Gastroesophageal sphincter (tissue), 4 donors: ENCODE measurements at places on chromosomes 3 and 15. TPM values are rescaled to one million over a fixed set of nuclear protein-coding genes. Genes with fewer than 3 reads are reported as not detected.

The C2CD4A gene
- 0.40 TPM for total RNA-seq

The MEIS2 gene
- 108 TPM for total RNA-seq

The ST3GAL6 gene
- 4.4 TPM for total RNA-seq

The GRAMD1C gene
- total RNA-seq = 3.6 TPM

The SNURF gene
- 5.1 TPM for total RNA-seq

The GOLGA8N gene
- total RNA-seq = 2.8 TPM

The UBR1 gene
- 46.1 TPM for total RNA-seq

GRCh38 chr3:195083659-195084058, 187.3 kb downstream of the XXYLT1 start:
- ATAC-seq = no peak

DNA sequence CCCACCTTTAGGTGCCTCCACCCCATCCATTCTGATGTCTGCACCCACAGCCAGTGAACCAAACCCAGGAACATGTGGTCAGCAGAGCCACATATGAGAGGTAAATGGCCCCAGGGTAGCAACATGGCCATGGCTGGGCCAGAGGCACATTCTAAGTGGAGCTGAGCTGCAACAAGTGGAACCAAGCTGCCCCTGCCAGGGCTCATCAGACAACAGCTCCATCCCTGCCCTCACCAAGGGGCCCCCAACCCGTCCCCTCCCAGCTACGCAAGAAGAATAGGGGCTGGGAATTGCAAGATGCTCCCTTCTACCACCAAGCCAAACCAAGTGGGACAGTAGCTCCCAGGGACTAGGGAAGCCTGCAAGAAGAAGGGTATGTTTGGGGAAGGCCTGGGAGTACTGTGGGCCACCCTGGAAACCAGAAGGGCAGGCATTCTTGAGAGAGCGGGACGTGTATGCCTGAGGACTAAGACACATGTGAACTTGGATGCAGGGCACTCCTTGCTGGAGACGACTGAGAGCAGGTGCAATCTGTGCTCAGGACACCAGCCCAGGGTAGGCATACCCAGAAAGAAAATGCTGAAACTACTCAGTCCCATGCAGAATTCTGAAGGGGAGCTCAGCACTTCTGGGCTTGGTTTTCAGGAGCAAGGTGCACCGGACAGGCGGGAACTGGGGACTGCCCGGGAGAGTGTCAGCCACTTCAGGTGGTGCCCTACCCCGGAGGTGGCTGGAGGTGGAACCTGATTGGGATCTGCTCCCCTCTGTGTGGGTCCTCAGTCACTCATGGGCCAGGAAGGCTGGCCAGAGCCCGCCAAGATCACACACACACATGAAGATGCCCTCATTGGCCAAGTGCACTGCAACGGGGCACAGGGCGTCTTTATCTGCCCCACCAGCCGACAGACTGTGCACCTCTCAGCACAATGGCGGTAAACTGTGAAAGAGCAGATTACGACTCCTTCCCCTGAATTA, 9.5 kb downstream of the MYL3 start:
- ATAC-seq = no peak

DNA sequence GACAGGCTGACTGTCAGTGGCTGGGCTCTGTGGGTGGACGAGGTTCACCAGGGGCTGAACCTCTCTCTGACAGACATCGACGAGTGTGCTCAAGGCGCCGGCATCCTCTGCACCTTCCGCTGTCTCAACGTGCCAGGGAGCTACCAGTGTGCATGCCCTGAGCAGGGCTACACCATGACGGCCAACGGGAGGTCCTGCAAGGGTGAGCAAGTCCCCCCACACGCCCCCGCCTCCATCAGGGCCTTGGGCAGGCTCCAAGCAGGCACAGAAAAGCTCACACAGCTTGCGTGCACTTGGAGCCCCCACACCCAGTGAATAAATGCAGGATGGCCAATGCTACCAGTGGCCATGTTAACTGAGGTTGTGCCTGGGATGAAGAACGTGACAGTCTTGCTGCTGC, 82.3 kb downstream of the FBLN2 start:
- ATAC-seq = no peak

GRCh38 chr3:138438896-138439295, 4.5 kb downstream of the ESYT3 start:
- ATAC-seq = no peak

DNA sequence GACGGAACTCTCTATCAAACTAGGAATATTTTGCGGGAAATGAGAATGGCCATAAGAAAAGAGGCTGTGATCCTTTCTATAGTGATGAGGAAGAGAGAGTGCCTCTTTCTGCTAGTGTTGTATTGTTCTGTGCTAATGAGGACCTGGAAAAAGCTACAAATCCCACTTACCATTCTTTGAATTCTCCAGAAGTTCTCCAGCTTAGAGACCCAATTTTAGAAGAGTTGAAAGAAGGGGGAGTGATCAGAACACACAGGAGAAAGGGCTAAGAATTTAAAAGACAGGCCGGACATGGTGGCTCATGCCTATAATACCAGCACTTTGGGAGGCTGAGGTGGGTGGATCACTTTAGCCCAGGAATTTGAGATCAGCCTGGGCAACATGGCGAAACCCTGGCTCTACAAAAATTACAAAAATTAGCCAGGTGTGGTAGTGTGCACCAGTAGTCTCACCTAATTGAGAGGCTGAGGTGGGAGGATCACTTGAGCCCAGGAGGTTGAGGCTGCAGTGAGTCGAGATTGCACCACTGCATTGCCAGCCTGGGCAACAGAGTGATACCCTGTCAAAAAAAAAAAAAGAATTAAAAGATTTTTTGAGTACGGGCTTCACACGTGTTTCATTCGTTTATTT, 126.9 kb downstream of the IQCH start:
- ATAC-seq = no peak

DNA sequence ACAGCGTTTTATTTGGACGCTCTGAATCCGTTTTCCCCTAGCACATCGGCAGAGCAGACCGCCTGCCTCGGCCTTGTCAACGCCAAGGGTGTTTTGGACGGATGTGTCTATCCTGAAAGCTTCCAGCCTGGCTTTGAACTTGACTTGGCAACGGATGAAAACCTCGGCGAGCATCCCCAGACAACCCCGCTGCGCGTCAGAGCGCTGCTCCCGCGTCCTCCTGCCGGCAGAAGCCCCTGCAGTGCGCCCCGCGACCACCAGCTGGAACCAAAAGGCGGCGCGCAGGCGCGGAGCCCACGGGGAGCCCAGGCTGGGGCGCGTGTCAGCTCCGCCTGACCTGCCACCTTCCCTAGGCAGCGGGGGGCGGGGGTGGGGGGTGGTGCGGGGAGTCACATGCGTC, 26.2 kb upstream of the ARL8B start:
- peak; percentile 57 for ATAC-seq

GRCh38 chr3:177608443-177608842, 411.2 kb upstream of the TBL1XR1 start:
- no peak for ATAC-seq

GRCh38 chr15:57171426-57171825, 204.9 kb upstream of the CGNL1 start:
- ATAC-seq = no peak

GRCh38 chr3:23750573-23751210, 55.1 kb upstream of the UBE2E1 start:
- ATAC-seq = no peak

DNA sequence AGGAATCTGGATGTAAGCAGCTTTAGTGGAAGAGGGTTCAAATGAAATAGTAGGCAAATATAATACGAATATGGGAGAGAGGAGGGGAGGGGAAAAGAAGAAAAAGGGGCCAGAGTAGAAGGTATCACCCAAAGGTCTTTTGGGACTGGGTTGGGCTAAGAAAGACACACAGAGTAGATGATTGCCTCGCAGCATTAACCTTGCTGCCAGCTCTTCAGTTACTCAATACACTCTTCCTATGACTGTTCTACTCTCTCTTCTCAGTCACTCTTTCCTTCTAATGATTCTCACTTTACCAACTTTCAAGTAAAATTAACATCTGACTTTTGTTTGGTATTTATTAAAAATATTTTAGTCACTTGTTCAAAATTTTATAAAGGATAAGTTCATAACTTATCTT, 52.8 kb downstream of the CLASP2 start:
- no peak for ATAC-seq

DNA sequence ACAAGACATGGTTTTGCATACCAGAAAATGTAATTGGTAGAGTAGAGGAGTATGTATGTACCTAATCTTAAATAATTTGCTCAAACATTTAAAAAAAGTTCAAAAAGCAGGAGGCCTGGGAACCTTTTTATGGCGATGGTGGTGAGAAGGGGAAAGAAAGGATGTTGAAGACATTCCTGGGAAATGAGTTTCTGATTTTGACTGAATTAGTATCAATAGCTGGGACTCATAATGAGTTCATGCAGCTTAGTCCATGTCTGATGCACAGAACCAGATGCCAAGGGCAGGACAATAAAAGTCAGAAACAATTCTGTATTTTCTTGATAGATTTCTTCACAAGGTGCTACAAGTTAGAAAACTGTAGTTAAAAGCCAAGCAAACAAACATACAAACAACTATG, 395.3 kb downstream of the GAP43 start:
- ATAC-seq = no peak

DNA sequence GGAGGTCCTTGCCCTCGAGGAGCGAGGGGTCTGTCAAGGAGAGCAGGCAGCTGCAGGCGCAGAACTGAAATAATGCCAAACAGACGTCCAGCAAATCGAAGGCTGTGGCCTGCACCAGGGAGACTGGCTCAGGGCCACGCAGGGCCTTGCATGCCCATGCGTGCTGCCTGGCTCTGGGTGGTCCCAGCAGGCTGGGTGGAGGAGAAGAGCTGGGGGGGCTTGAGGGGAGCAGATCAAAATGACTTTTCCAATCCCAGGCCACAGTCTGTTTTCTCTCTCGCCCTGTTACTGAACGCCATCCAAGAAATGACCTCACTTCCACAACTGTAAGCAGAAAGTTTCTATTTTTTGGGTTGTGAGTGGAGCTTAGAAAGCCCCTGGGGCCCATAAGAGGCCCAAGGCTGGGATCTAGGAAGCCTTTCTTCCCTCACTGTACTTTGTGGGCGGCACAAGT, 96.9 kb upstream of the RPL32 start:
- peak; percentile 35 for ATAC-seq

- no peak for ATAC-seq
Measured at GRCh38 chr3:58474967-58475578, 16.8 kb upstream of the KCTD6 start.

DNA sequence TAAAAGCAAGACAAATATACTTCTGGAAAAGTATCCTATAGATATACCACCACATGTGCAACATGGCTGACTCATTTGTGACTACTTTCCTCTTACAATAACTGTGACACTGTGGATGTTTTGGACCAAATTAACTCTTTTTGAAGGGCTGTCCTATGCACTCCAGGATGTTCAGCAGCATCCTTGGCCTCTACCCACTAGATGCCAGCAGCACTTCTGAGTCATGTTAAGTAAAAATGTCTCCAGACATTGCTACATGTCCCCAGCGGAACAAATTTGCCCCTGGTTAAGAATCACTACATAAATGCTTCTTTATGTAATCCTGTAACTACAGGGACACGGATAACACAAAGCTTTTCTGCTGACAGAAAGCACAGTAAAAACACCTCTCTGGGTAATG, 32.0 kb downstream of the RUVBL1 start:
- no peak for ATAC-seq

DNA sequence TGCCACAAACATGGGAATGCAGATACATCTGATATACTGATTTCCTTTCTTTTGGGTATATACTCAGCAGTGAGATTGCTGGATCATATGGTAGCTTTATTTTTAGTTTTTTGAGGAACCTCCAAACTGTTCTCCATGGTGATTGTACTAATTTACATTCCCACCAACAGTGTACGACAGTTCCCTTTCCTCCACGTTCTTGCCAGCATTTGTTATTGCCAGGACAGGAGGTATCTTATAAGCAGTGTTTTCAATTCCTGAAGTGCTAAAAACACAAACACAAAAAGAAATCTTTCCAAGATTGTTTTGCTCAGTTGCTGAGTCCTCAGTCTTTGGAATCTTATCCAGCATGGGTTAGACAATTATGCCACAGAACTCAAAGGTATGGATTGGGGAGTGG, 13.5 kb downstream of the GTF2E1 start:
- no peak for ATAC-seq

GRCh38 chr3:195069501-195070251, 201.3 kb downstream of the XXYLT1 start:
- ATAC-seq = no peak

GRCh38 chr3:112390783-112391641, 58.1 kb downstream of the CD200 start:
- ATAC-seq = peak; percentile 81

DNA sequence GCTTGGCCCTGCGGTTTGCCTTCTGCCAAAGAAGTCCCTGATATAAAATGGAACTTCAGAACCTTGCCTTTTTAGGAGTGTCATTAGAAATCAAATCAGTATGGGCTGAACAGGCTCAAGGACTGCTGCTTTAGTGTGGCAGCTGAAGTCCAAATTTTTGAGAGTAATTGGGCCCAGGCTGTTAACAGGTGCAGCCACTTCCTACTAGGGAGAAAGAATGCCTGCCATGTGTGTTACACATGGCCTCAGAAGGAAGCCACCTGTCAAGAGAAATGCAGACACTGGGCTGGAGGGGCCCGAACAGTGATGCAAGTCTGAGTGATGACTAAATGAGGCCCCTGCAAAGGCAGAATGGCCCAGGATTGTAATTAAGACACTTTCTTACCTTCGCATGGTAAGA, 786.7 kb upstream of the CFAP20DC start:
- ATAC-seq = no peak

- ATAC-seq = no peak
Measured at GRCh38 chr3:11819146-11819689, 27.5 kb downstream of the TAMM41 start.

GRCh38 chr15:58604455-58604923, 145.0 kb downstream of the ADAM10 start:
- ATAC-seq = no peak
